Amygdala (tissue), 56 donors: ENCODE measurements at places on chromosomes 16 and 17.

DNA sequence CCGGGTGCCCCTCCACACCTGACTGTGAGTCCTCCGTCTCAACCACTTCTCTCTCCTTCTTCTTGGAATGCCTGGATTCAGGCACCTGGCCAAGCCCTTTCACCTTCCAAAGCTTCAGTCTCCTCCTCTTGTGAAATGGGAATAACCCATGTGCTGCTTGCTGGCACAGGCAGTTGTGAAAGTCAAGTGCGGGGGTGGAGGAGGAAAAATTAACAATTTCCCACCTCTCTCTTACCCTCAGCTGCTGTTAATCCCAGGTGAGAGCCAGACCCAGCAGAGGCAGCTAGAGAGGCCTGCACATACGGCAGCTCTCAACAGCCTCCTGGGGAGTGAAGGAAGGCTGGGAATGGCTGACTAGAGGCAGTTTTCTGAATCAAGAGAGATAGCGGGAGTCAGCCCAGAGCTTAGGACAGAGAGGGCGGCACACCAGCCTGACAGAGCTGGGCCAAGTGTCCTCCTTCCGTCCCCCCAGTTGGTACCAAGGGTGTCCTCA is 77.9 kb upstream of the LGALS9 start:
- DNase-seq = no peak

DNA sequence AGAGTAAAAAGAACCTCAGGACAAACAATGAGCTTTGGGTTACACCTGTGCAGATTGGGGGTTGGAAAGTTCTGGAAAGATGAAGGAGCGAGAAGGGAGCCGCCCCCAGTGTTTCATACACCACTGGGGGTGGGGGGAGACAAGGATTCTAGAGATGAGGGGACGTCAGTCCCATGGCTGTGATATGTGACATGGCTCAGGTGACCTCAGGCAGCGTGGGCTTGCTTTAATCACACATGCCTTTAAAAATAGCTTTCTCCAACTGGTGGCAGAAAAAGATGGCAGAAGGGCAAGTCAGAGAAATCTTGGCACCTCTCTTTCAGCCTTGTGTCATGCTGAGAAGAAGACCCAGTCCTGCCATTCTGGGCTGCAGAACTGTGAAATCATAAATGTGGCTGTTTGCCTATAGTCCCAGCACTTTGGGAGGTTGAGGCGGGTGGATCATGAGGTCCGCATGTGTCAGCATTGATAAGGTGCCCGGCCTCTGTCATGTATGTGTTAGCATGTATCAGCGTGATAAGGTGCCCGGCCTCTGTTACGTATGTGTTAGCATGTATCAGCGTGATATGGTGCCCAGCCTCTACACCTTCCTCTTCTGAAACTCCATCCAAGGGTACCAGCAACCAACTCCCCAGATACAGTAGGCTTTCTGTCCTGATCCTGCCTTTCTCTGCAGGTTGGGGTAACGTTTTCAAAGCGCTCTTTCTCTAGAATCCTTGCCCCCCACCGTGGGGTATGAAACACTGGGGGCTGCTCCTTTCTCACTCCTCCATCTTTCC is 25.0 kb downstream of the WIPI1 start:
- DNase-seq = no peak

DNA sequence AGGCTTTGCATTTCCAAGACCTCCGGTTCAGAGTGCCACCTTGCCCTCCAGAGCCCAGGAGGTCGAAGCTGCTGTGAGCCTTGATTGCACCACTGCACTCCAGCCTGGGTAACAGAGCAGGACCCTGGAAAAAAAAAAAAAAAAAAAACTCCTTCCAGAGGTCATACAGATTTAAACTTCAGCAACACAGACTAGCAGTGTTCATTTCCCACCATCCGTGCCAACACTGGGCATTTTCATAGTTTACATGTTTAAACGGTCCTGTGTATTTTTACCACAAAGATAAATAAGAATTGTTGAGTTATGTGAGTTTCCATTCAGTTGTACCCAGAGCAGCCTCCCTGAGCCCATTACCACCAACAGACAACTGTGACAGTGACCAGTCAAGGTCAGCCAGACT is 50.4 kb downstream of the ZDHHC7 start:
- no peak for DNase-seq

- DNase-seq = no peak
These were observed 26.3 kb upstream of the CBX4 start for GRCh38 chr17:79865351-79866210.

GRCh38 chr17:45241328-45242028 is 19.8 kb downstream of the FMNL1 start:
- no peak for DNase-seq

DNA sequence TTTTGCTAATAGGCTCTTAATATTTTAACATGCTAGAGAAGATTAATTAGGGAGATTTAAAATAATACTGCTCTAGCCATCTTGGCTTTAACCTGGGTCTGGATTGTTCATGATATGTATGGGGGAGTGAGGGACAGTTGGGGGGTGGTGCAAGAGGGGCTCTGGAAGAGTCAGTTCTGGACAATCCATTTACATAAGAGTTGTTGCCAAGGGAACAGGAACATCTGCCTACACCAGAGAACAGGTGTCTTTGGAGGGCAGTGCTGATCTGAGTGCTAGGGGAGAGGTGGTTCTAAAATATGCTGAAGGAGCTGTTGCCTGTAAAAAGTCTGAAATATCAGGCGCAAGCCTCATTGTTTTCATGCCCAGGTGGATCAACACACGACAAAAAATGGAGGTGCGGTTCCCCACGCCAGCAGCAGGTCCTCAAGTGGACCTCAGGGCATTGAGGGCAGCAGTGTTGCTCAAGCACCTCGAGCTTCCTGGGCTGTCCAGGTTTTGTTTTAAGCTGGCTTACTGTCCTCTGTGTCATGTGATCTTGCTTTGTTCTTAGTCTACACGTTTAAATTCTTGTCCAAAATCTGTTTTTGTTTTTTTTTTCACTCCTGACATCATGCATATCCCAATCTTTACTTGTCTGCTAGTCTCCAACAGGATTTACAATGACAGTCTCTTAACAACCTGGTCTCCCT is 25.4 kb upstream of the WSB1 start:
- no peak for DNase-seq

DNA sequence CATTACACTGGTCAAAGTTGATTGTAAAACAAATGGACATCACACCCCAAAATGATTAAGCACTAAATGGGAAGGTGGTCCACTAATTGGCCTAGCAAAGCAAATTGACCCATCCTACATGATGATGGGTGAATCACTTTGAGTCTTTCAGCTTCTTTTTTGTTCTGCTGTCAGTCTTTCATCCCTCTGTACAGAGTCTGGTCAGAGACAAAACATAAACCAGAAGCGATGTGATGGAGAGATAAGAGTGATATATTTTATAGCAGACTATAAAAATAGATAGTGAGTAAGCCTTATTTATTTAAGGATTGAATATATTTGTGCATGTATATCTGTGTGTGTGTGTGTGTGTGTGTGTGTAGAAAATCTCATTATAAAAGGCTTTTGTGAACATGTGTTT is 618.4 kb upstream of the SOX9 start:
- no peak for DNase-seq

GRCh38 chr17:76469991-76470739 is 2.8 kb downstream of the AANAT start:
- DNase-seq = no peak

DNA sequence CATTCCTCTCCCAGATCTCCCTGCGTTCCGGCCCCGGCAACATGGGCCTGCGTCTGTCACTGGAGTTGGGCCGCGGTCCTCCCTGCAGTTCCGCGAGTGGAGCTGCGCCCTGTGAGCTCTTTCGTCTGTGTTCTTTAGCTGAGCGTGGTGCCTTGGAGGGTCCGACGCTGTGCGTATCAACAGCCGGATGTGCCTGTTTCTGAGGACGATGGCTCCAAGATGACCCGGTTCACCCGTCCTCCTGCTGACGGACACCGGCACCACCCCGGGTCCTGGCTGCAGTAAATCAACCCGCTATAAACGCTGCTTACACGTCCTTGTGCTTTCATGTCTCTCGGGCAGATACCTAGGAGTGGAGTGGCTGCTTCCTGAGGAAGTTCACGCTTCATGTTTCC is 44.8 kb upstream of the GNG13 start:
- no peak for DNase-seq
